ENCODE measurements at places on chromosomes 2 and 18. TPM values are rescaled to one million over a fixed set of nuclear protein-coding genes. Genes with fewer than 3 reads are reported as not detected.

IL1F10 gene
- not detected for polyA plus RNA-seq

SLC30A3 gene
- 0.24 TPM for polyA plus RNA-seq

DNA sequence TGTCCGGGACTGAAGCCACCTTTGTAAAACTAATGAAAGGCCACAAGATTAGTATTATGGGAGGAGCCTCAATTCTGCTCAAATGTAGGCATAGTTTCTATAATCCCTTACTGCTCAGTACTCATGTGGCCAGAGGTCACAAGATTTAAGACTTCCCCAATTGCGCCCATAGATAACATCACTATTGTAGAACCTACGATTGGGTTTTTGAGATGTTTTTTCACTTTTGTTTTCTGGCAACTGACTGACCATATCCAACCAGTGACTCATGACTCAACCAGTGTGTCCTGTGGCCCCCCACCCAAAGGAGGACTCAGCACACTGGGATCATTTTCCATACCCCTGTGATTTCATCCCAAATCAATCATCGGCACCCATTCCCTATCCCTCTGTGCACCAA, 15.2 kb upstream of the TSPYL6 start:
- no peak for DNase-seq

DNA sequence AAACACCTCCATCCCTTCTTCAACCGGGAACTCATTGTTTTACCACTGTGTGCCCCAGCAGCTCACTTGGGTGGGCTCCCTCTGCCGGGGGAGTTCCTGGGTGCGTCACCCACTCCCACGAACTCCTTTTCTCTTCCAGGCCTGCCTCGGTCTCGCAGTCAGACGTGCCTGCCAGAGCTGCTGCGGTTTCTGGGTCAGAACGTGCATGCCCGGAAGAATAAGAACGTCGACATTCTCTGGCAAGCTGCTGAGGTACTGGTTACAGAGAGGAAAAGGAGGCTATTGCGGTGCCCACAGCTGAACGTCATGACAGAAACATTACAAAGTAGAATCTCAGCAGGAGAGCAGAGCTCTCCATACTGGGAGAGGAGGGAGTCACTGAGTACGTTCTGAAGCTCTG, 35.6 kb downstream of the COA5 start:
- no peak for DNase-seq

SLC5A7 gene
- 0.10 TPM for polyA plus RNA-seq

DNA sequence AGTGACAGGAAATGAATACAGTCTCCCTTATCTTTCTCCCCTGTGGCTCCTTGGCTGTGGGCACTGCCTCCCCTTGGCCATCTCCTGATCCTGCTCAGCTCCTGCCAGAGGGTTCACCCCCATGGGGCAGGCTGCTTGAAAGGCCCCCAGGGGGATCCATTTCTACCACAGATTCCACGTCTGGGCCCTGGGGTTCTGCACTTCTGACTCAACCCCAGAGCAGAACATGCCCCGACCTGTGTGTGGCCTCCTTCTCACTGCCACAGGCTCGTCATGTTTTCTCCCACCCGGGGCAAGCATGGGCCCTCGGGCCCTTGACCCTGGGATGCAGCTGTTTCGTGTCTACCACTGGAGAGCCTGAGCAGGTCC, 122.2 kb downstream of the ACKR3 start:
- no peak for DNase-seq

GRCh38 chr18:11327391-11328009, 178.1 kb upstream of the PIEZO2 start:
- DNase-seq: no peak

DNA sequence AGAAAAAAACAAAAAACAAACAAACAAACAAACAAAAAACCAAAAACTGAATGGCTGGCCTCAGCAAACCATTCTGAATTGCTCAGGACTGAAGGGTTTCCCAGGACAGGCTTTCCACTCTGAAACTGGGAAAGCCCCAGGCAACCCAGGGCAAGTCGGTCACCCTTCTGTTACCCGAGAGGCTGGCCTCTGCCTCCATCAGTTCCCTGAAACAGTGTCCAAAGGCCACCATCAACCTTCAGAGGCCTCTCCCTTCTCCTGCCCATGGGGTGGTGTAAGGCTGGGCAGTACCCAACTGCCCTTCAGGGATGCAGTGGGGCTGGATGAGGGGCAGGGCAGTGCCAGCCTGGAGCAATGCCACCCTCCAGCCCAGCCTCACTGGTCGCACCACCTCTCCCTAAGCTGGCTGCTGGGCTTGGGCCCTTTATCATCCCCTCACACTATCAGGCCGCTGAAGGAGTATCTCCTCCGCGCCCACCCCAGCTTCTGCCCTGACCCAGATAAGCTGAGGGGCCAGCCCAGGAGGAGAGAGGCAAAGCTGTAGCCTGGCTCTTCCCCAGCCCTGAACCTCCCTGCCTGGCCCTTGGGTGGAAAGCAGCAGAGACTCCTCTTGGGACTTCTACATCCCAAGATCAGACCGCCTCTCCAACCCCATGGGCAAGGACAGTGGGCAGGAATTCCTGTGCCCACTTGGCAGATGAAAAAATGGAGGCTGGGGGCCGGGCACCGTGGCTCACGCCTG, 35.9 kb downstream of the ZFP36L2 start:
- no peak for DNase-seq

- DNase-seq: no peak
Measured at GRCh38 chr2:24638568-24638967, 147.5 kb downstream of the NCOA1 start.

STARD7 gene
- 113 TPM for polyA plus RNA-seq

CAPN14 gene
- polyA plus RNA-seq: 0.19 TPM

HAAO gene
- polyA plus RNA-seq: 25.7 TPM

CWC22 gene
- polyA plus RNA-seq: 41.3 TPM

DNA sequence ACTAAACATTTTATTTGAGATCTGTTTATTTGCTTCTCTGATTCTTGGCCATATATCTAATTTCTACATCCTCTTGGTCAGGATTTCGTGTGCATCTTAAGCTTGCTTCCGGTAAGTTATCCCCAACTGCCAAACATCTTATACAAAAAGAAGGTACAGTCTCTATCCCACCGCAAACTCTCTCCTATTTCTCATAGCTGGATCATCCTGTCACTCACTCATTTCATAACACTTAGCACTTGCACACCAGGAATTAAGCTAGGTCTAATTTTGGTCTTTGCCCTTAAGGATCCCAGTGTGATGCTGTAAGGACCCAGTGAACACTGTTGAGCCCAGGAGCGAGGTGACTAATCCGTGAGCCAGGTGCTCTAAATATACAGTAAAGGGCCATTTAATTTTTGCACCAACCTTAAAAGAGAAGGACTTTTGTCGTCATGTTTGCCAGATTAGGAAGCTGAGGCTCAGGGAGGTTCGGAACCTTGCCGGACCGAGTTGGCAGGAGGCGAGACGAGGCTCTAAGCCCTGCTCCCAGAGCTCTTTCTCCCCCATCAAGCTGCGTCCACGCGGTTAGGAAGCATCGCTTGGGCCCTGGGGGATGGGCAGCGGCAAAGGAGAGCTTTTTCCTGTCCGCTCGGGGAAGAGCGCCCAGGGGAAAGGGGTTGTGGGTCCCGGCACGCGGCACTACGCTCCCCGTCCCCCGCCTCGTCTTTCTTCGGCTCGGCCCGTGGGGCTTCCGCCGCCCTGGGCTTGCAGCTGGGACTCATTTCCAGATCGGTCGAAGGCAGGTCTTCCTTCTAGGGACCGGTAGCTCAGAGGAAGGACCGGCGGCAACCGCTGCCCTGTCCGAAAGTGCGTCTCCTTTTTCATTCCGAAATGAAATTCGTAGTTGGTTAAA, 4.1 kb upstream of the ITPRIPL1 start:
- DNase-seq: peak; percentile 28

TNFRSF11A gene
- polyA plus RNA-seq: 4.4 TPM

DNA sequence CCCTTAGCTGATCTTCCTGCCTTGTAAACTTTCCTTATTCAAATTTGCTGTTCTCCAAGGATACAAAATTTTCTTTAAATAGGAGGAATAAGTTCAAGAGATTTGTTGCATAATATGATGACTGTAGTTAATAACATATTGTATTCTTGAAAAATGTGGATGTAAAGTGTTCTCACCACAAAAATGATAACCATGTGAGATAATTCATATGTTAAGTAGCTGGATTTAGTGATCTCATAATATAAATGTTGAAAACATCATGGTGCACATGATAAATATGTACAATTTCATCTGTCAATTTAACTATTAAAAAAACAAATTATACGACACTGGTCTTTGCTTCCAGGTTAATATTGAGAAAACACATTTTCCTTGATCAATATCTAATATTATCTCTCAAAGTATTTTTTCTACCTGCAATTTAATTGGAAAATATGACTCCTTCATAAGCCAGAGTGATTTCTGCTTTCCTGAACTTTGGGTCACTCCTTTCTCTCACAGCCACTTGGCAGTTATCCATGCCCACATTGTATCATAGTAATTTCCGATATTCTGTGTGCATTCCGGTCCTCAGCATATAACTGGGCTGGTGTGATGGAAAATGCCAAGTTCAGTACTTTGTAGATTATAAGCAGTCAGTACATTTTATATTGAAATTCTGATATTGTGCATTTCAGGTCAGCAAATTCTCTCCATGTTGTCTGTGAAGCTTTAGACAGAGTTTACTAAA, 152.6 kb downstream of the GULP1 start:
- DNase-seq: no peak

ZFP36L2 gene
- 116 TPM for polyA plus RNA-seq

DNA sequence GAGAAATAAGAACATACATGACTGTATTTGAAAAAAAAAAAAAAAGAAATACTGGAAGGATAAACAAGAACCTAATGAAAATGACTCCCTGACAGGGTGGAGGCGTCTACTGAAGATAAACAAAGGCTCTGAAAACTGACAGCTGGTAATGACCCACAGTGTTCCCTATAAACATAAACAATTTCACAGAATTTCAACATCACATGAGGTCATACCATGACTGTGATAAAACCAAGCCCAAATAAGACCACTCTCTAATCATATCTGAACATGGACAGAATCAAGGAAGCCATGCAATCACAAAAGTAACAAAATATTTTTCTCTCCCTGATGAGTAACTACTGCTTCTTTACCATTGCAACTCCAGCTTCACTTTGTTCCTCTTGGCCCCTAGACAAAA, 159.3 kb downstream of the FAM124B start:
- DNase-seq: no peak

NTSR2 gene
- not detected for polyA plus RNA-seq
